ENCODE measurements at places on chromosomes 1 and 21.

- no peak for DNase-seq
Measured at GRCh38 chr1:21069549-21069948, 107.1 kb downstream of the EIF4G3 start.

DNA sequence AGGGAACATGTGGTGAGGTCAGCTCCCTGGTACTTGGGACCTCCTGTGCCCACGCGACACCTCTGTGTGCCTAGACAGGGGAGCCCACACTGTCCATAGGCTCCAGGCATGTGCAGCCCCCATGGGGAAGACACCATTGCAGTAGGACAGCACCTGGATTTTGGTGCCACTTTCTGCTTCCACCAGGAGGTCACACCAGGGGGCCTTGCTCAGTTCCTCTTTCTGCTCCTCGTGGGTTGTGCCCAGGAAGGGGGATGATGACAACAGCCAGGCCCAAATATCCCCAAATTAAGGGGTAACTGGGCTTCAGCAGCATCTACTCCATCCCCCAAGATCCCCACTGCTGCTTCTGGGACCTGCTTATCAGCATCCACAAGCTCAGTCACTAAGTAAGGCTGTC, 358.2 kb upstream of the KAZN start:
- no peak for DNase-seq

DNA sequence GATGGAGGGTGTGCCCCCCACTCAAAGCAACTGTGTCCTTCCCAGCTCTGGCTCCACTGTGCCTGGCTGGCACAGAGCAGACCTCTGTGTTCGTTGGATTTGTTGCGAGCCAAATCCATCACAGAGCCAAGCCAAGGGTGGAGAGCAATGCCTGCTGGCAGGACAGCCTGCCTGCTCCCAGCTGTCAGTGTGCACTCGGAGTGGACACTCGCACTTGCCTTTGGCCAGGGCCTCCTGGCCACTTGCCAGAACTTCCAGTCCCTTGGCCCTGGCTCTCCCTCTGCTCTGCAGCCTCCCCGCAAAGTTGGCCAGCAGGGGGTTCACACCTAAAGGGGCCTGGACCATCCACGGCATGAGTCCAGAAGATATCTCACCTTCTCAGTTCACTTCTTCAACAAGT, 16.4 kb downstream of the HEYL start:
- no peak for DNase-seq

- no peak for DNase-seq
Measured at GRCh38 chr1:8184301-8184700, 133.6 kb upstream of the SLC45A1 start.

DNA sequence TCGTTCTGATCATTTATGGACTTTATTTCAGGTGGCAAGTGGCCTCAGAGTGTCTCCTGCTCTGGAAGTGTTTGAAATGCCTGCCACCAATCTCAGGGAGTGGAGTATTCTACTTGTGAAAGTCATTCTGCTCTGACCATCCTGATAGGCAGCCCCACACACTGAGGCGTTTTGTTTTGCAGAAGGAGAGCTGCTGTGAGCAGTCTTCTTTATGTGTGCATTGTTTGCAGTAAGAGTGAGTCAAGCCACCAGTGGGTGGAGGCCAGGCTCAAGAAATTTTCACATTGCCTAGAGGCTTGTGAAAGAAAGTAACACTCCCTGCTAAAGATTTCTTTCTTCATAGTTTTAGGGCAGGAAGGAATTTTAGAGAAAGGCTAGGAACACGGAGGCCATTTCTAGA, 204.4 kb downstream of the SLC35F3 start:
- DNase-seq: no peak

DNA sequence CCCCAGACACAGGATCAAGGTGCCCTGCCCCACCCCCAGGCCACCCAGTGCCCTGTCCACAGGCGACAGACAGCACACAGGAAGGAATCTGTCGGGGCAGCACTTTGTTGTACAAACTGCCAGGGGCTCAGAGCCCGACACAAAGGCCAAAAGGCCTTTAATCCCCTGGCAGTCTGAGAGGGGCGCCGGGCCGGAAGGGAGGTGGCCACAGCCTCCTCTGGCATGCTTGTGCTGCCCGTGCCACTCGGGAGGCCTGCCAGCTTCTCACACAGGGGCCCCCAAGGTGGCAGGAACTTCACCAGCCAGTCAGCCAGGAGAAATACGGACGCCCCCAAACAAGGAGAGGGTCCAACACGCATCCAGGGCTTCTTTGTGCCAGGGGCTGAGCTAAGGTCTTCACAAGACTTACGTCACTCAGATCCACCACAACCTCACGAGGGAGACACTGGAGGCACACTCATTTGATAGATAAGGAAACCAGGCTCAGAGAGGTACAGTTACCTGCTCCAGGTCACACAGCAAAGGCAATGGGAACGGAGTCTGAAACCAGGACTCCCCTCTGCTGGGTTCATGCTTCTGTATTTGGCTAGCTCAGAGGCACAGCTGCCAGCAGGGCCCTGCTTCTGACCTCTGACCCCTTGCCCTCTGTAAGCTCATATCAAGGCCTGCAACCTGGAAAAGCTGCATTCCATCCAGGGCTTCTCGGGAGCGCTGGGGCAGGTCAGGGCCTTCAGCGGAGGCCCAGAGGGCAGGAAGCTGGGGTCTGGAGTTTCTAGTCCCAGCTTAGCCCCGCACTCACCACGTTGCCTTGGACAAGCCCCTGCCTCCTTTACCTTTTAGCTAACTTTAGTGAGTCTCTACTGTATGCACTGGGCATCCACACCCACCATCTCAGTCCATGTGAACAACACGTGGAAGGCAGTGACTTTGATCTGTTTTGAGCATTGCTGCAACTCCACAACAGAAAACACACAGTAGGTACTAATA, 34.8 kb downstream of the HSPG2 start:
- DNase-seq: no peak

- DNase-seq: no peak
Measured at GRCh38 chr1:4743978-4744750, 89.8 kb downstream of the AJAP1 start.

- no peak for DNase-seq
Measured at GRCh38 chr1:234498448-234499118, 19.6 kb upstream of the TARBP1 start.

GRCh38 chr1:163672976-163673758, 351.4 kb downstream of the NUF2 start:
- DNase-seq: no peak

- no peak for DNase-seq
Measured at GRCh38 chr1:209302779-209303568, 280.5 kb upstream of the CAMK1G start.

DNA sequence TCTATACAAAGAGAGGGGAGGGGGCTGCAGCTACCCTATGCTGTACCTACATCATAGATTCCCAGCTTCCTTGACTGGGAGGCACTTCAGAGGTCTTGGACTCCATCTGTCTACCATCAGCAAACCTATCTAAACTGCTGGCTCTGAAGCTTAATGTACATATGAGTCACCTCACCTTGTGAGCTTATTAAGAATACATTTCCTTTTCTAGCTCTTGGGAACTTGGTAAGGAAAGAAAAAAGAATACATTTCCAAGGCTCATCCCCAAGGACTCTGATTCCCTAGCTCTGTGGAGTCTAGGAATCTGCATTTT, 50.0 kb upstream of the PRELP start:
- no peak for DNase-seq

GRCh38 chr1:51906306-51907078, 28.0 kb upstream of the NRDC start:
- DNase-seq: no peak

DNA sequence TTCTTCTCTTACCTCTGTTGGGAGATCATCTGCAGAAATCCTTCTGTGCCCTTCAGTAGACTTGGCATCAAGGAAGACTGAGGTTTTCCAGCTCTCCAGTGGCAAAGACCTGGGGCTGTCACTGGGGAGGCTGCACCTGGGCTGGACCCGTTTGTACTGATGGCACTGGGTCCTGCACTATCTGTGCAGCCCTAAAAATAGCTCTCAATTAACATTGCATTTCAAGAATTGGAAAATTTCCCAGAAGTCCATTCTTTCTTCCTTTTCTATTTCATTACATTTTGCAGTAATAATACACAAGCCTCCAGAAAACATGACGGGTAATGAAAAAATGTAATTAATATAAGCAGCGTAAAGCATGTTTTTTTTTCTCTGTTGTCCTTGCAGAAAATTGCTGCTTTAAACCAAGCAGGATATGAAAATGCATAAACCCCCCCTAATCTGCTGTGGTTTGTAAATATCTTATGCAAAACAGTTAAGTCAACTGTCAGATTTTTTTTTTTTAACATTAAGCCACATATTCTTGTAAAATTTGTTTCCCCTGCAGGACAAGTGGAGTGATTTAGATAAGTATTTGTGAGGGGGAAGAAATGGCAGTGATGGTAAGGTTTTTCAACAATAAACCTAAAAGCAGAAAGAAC, 64.9 kb downstream of the LMO4 start:
- no peak for DNase-seq

DNA sequence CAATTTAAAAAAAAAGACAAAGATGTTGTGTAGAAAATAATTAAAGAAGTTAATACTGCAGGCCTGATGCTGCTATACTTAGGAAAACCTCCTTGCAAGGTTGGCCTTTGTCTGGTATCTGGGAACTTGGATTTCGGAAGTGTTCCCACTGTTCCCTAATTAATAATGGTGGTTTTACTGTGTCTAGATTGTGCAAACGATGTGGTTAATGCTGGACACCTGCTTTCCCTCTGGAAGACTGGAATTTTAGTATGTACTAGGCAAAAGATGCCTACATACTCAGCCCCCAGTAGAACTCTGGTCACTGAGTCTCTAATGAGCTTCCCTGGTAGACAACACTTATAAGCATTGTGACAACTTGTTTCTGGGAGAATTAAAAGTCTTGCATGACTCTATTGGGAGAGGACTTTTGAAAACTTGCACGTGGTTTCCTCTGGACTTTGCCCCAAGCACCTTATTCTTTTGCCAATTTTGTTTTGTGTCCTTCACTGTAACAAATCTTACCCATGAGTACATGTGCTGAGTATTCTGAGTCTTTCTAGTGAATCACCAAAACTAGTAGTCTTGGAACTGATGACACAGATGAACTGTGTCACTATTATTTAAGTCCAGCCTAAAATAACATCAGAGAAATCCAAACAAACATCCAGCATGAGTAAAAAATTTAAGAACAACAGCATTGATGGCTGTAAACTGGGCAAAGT, 40.4 kb downstream of the LIN9 start:
- no peak for DNase-seq

DNA sequence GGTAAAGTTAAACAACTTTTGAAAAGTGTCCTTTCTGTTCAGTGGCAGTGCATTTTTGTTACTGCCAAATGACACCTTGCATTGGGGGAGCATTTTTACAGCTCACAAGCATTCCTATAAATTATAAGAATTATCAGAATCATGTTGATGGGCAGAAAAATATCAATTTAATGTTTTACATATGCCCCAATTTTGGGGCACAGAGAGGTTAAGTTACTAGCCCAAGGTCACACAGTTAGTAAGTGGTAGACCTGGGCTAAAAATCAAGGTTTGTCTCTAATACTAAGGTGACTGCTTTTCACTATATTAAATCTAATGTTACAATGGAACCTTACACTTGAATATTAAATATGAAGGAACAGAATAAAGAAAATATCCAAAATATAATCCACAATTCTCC, 180.1 kb upstream of the IVNS1ABP start:
- DNase-seq: no peak

DNA sequence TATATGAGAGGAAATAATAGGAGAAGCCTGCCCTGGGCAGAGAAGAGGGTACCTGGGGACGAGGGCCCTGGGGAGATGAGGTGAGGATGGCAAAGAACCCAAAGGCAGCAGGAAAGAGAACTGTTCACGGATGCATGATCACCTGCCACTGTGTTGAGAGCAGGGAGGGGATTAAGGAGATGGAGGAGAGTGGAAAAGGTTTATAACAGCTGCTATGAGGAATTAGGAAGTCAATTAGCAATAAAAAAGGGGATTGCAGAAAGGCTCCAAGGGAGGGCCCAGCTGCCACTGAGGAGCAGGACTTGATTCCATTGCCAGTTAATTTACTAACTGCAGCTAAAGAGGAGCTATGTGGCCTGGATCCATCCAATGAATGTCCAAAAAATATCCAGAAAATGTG, 61.1 kb downstream of the GFI1 start:
- no peak for DNase-seq

DNA sequence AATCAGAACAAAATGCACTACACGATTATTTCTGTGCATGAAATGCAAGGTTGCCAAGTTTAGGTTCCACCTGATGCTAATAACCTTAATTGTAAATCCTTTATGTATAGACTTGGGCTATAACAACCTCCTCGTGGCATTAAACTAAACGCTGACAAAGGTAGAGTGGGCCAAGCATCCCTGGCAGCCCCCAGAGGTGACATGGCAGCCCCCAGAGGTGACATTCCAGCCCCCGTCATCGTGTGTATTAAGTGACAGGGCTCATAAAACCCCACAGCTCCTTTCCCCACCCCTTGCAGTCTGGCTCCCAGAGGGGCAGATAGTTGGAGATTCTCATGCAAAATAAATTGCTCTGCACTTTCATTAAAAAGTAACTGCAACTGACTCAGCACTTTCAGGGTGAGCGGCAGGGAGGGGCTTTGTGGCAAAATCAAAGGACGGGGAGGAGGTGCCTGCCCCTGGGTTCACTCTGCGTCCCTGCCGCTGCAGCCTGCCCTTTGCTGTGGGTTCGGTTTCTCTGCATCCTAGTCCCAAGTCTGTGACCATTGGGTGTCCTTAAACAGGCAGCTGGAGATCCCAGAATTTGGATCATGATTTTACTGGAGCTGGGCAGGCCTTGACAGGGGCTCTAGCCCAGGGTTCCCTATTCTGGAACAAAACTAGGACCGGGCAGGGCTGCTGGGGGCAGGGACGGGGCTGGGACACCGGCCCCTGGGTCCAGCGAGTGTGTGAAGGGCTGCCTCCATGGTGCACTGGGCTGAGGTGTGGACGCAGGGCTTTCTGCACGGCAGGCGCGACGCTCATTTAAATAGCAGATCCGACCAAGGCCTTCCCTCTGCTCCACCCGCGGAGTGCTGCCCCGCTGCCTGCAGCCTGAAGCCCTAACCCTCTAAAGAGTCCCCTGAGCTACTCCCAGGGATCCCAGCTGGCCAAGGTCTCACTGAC, 234.9 kb upstream of the VAMP3 start:
- DNase-seq: peak; percentile 51

DNA sequence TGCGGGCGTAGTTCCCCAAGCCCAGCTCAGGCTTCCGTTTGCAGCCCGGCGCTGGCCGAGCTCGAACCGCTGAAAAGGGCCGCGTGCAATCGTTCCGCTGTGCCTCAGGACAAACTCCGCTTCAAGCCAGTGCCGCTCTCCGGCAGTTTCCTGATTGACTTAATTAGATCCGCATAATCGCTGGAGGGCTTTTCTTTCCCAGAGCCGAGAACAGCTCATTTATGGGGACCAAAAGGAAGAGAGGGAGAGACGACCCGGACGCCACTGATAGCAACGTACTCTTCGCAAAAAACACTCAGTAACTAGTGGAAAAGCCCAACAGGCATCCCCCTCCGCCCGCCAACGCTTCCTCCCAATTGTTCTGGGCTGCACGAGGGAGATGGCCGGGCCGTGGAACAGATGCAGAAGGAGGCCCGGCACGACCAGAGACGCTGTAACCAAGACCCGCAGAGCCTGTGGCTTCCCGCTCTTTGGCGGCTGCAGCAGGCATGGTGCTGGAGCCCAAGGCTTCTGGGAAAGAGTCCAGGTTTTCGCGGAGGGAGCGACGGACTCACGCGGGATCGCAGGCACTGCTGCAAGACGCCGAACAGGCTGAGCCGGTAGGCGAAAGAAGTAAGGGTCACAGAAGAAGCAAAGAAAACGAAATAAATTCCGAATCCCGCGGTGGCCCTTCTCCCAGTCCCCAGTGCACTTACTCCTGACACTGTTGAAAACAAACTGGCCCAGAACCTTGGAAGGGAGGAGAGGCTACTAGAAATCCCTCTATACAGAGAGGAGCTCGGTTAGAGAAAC, 3.6 kb upstream of the FOXD2 start:
- peak; percentile 56 for DNase-seq

- DNase-seq: no peak
Measured at GRCh38 chr1:233138788-233139585, 156.5 kb downstream of the PCNX2 start.
